ENCODE measurements at places on chromosomes 16 and 17.
A peak's percentile ranks its signal among the peaks of the same experiment; 100 is the strongest.

GRCh38 chr17:6713918-6714271 lies 726 bp upstream of the SLC13A5 start:
- DNase-seq: no peak

GRCh38 chr16:89974870-89975269 lies 26.3 kb downstream of the DEF8 start:
- DNase-seq: no peak

GRCh38 chr16:4283441-4283840 lies 10.6 kb upstream of the TFAP4 start:
- DNase-seq: no peak

- peak; percentile 80 for DNase-seq
These were observed 27.3 kb downstream of the STAT5A start for GRCh38 chr17:42315402-42316156.

DNA sequence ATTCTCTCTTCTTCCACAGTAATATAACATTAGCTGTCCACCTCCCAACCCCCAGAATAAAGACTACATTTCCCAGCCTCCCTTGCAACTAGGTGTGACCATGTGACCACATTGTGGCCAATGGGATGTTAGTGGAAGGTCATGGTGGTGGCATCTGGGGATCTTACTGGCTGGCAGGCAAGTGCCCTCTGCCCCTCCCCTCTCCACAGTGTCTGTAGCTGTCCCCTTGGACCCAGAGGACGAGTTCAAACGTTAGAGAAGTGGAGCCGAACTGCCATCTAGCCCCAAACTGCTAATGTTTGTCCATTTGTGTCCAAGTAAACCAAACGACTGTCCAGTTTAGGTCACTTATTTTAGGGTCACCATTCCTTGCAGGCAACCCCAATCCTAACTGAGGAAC lies 26.6 kb upstream of the KCNG4 start:
- DNase-seq: peak; percentile 62

DNA sequence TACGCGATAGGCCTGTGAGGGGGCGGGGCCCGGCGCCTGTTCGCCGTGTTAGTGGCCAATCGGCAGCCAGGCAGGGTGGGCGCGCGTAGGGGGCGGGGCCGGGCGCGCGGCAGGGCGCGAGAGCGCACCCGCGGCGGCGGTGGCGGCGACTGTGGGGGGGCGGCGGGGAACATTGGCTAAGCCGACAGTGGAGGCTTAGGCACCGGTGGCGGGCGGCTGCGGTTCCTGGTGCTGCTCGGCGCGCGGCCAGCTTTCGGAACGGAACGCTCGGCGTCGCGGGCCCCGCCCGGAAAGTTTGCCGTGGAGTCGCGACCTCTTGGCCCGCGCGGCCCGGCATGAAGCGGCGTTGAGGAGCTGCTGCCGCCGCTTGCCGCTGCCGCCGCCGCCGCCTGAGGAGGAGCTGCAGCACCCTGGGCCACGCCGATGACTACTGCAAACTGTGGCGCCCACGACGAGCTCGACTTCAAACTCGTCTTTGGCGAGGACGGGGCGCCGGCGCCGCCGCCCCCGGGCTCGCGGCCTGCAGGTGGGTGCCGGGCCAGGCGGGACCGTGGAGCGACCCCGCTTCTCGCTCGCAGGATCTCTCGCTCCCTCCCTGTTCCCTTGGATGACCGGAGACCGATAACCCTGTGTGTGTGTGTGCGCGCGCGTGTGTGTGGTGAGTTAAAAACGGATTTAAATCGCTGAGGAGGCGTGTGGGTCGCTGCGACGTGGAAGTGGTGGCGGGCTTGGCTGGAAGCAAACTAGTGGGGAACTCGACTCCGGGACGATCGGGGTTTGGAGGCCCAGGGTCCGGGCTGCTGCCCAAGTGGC lies at the start of gene NFATC3:
Gene NFATC3, plus strand, starts transcription at position 112 of the 813 bp plus-strand sequence. Its CDS starts 312 bp downstream, at position 424.
- peak; percentile 98 for DNase-seq

DNA sequence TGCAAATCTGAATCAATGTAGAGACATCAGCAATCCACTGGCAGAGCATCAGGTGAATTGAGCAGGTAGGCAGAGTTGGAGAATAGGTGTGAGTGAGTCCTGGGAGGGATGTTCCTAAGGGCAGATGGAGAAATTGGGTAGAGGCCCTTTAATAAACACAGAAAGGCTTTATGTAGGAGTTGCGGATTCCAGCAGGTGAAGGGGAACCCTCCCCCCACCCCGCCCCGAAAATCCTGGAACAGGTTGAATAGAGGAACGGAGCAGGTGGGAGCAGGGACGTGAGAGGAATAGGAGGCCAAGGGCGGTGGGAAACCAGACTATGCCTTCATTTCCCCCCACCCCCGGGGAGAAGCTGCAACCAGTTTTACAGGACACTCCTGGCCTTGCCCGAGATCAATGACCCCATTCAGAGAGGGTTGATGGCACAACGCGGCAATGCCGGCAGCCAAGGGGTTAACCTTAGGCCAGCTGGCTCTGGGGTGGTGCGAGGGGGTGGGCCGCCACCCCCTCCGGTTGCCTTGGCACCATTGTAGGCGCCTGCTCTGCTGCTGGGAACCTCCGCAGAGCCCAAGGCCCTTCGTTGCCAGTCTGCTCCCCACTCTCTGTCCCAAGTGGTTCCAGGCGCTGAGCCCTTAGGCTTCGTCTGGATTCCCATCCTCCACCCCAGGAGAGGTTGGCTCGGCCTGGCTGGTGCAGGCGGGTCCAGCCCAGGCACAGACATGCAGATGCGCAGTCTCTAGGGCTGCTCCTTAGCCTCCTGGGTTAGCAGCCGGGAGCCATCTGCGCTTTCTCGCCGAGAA lies 814 bp upstream of the RUNDC3A start:
- DNase-seq: no peak

DNA sequence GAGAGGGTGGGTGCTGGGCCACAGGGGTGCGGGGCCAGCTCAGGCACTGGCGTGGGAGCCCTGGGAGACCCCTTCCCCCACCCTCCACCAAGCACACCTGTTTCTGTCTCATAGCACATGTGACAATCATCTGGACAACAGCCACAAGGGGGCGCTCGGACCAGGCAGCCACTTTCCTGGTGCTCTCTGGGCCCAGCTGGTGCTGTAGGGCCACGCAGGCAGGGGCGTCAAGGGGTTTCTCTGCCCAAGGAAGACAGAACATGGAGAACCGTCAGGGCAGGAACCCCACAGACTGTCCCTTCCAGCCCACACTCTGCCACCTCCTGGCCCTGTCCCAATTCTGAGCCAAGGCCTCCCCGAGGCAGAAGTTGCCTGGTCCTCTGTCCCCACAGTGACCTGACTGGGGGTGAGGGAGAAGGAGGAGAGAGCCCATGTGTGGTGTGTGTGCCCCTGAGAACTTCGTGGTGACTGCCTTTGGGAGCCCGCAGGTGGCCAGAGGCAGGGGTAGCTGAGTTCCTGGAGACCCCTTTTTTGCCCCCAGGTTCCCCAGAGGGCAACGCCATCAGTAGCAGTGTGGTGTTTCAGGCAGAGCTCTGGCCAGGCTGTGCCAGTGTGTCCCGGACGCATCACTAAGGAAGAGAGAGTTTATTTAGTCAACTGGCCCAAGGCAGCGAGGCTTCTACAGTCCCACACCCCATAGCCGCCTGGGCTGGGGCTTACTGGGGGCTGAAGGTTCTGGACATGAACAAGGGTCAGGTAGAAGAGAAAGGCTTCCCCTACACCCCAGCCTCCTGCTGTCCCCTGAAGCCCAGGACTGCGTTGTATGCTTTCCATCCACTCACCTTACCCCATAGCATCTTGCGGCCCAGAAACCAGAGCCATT lies 3.1 kb upstream of the SETD6 start:
- peak; percentile 62 for DNase-seq

DNA sequence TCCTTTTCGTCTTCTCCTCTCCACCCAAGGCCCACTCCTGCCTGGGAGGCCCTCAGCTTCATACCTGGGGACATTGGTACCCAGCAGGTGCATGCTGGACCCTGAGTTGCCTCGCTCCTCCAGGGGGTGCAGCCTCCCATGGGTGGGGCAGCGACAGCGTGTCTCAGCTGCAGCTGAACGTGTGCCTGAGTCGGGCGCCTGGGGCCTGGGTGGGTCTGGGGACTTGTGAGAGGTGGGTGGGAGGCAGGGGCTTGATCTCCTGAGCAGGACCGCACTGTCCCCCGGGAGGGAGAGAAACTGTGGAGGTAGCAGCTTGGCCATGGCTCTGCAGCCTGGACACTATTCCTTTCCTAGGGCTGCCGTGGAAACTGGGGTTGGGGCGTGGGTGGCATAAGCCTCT lies 24.8 kb upstream of the ENGASE start:
- DNase-seq: no peak

- no peak for DNase-seq
These were observed 102.9 kb upstream of the NPEPPS start for GRCh38 chr17:47427985-47428384.

DNA sequence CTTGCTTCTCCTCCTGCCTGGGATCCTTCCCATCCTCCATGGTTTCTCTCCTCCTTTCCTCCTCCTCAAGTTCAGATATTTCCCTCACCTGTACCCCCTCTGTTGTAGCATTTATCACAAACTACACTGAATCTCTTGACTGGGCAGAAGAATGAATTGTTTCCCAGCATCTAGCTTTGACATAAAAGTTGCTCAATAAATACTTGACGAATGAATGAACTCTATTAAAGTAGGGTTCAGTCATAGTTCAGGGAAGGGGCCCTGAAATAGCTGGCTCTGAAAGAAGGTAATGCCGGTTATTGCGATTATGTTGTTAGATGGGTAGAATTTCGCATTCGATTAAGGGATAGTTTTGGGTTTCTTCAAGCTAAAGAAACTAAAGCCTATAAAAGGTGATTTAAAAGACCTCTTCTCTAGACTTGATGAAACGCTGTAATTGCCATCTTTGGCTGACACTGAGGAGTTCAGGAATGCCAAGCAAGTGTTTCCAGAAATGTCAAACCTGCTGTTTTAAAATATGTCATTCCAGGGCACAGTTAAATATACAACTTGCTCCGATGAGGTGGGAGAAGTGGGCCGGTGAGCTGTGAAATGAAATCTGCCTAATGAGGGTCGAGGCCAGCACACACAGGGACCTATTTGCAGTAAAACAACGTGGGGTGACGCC lies 1.0 kb upstream of the CPD start:
- DNase-seq: no peak

DNA sequence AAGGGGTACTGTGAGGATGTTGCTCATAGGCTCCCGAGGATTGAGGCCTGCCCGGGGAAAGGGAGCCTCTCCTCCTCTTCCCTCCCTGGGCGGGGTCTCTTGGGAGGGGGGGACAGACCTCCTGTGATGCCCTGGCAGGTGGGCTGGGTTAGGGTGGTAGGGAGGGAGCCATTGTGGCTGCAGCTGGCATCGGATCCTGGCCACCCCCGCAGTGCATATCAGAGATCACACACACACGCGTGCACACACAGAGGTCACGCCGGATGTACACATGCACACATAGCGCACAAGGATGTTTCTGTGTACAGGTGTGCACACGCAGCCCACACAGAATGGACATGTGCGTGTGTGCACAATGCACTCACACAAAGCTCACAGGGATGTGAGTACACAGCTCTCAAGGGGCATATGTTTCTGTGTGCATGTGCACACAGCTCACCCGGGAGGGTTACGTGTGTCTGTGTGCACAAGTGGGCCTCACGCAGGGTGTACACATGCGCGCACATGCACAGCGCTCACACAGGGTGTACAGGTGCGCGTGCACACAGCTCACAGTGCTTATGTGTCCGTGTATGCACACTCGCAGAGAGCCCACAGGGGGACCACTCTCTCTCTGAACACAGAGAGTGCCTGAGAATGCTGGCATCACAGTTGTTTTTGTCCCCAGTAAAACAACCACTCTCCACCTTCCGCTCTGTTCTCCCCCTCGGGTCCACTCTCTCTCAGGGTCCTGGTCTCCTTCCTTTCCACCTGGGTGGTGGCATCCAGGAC lies 2.4 kb downstream of the GJD3 start:
- DNase-seq: no peak

- DNase-seq: no peak
These were observed 12.1 kb upstream of the CBFB start for GRCh38 chr16:67016681-67017420.

DNA sequence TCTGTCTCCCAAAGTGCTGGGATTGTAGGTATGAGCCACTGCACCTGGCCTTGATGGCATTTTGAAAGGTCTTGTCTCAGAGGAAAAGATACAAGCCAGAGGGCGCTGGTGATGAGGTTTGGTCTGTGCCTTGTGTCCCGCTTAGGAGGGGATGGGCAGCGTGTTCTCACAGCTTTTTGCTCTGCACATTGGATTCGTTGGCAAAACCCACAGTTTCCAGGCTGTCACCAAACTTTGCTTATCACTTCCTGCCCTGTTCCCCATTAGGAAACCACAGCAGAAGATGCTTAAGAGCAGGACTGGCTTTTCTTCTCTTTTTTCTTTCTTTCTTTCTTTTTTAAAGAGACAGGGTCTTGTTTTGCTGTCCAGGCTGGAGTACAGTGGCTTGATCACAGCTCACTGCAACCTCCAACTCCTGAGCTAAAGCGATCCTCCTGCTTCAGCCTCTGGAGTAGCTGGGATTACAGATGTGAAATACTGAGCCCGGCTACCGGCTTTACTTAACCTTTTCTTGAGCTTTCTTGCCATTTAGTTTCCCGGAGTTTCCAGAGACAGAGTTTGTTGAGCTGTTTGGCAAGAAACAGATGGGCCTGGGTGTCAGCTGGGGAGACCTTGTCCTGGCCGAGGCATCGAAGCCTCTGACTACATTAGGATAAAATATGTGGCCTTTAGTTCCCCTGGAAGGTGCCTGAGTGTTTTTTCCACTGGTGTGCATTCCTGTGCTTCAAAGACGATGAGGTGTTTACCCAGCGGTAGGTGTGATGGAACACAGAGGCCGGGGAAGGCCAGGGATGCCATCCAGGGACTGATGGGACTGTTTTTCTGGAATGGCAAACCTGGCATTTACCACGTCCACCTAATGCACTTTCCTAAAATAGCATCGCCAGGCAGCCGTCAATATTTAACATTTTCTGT lies 112.9 kb downstream of the ABCC1 start:
- peak; percentile 42 for DNase-seq

GRCh38 chr17:82204831-82205719 lies 7.6 kb downstream of the CCDC57 start:
- no peak for DNase-seq

DNA sequence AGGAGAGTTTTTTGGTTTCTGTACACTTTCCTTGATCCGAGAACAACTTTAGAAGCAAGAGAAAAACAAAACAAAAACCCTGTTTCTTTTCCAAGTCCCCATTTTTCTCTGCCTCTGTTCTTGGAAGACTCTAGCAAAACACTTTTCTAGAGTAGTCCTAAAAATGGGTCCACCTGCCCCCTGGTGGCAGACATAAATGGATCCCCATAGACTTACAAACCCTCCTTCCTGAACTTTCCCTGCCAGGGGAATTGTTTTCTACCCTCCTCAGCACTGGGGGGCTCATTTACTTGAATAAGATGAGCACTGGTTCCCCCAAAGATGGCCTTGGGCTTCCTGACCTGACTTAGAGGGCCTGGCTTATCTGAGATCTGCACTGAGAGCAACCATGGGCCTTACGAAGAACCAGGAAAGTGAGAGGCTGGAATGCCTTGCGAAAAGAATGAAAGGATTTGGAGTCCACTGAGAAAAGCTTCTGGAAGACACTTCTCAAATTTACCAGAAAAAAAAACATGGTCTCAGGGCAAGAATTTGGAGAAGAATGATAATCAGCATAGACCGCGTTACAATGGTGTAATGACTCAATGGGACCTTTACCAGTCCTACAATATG lies 48.0 kb upstream of the CDYL2 start:
- DNase-seq: peak; percentile 42

- peak; percentile 72 for DNase-seq
These were observed 1.5 kb downstream of the GRIN2A start for GRCh38 chr16:10180771-10181163.
